Activated CD4-positive, alpha-beta T cell treated with anti-CD3 and anti-CD28 coated beads for 24 hours (primary cell): ENCODE measurements at places on chromosomes 3 and 15.

DNA sequence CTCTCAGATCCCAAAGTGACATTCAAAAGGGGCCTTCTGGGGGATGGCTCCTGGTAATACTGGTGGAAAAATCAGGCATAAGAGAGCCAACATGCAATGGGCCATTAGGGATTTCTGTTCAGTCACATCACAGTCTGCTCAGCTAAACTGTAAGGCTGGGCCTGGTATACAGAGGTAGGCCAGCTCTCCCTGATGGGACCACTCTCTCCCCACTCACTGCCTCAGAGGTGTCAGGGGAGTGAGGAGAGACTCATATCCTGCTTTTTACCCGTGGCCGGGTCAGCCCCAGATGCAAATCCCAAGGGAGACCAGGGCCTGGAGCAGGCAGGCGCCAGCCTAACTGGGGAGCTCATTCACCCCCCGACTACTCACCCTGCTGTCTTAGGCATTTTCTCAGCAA lies 48.1 kb upstream of the TPM1 start:
- no peak for DNase-seq

GRCh38 chr15:38021259-38021658 lies 86.8 kb downstream of the TMCO5A start:
- no peak for DNase-seq

- DNase-seq, result no peak
Observed at GRCh38 chr3:62653796-62654195, 221.4 kb downstream of the CADPS start.

- DNase-seq, result no peak
Observed at GRCh38 chr3:36403661-36404060, 23.4 kb downstream of the STAC start.

GRCh38 chr15:70793694-70794093 lies 30.3 kb upstream of the UACA start:
- no peak for DNase-seq

- no peak for DNase-seq
Observed at GRCh38 chr3:131361464-131362421, 19.8 kb upstream of the NUDT16 start.

DNA sequence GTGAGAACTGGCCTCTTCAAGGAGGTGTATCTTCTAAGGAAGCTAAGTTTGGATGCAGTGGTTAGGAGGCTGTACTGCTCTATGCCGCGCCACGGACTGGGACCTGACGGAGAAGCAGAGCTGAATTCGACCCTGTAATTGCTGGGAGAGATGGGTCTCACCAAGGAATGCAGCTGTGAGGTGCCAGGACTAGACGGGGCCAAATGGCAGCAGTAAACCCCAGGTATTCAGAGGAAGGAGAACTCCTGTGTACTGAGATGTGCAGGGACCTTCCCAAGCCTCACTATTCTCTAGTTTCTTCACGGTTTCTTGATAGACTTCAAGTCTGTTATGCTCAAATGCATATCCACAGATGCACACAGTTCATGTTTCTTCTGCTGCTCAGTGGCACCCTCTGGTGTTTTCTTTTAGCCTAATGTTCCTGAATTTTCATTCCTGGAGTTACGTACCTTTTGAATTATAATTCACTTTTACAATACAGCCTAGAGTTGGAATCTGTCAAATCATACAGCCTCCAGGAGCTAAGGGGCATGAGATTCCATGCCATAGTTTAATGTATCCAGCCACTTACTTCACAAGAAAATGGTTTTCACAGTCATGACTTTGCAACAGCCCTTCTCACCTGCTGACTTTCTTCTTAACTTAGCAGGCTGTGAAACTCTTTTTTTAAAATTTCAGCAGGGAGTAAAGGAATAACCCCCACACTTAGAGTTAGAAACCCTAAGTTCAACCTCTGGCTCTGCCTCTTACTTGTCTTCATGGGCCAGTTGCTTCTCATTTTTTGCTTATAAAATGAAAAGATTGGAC lies 61.8 kb downstream of the GLDN start:
- no peak for DNase-seq
